ENCODE measurements at places on chromosomes 5 and 9.
A peak's percentile ranks its signal among the peaks of the same experiment; 100 is the strongest.

GRCh38 chr5:50623666-50624065 is 42.8 kb upstream of the PARP8 start:
- DNase-seq, result no peak

- DNase-seq, result no peak
These were observed 125.5 kb upstream of the NFIL3 start for GRCh38 chr9:91549177-91549576.

GRCh38 chr5:142304013-142304701 is 20.7 kb downstream of the SPRY4 start:
- no peak for DNase-seq

GRCh38 chr5:5887833-5888232 is 465.4 kb downstream of the ICE1 start:
- DNase-seq, result no peak

DNA sequence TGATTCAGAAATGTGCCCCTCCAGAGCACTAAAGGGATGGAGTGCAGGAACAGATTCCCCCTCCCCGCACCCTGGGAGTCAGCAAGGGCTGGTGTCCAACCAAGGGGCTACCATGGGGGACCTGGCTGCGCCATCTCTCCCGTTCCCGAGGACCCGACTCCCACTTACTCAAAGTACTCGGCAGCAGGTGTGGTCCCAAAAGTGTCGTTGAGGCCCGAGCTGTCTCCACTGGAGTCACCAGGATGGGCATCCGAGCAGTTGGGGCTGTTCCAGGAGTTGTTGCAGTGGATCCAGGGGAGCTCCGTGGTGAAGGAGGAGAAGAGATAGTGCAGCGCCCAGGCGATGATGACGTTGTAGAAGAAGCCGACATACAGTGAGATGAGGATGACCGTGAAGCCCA is 12.9 kb downstream of the SLC6A3 start:
- DNase-seq, result no peak

DNA sequence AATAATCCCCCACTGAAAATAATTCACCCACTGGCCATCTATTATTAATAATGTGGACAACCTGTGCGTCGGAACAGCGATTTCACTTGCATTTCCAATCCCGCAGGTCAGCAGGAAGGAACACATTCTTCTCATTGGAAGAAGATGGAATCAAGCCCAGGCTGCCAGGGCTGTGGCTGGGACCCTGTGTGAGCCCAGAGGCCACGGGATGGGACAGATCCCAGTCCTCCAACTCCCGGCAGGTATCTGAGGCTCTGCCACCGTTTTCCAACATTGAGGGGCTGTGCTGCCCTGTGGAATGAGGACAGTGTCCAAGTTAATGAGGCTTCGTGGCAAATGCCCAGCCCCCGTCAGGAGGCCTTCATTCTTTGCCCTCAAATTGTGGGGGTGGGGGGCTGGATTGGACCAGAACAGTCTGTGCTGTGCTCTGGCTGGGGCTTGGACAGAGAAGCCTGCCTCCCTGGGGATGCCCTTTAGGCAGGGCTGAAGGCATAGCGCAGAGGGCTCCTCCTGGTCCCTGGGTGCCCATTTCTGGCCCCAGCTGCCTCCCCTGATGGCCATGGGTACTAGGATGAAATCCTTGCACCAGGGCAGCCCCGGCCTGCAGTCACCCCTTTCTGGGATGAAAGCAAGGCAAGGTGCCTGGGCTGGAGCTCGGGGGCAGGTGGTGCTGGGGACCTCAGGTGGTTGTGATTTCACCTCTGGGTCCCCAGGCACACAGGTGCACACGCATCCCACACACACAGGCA is 195.0 kb upstream of the PPP1R26 start:
- DNase-seq, result no peak

GRCh38 chr9:37148181-37148580 is 27.8 kb downstream of the ZCCHC7 start:
- no peak for DNase-seq

GRCh38 chr5:105506692-105507277 is 1944.2 kb upstream of the NUDT12 start:
- peak; percentile 6 for DNase-seq

DNA sequence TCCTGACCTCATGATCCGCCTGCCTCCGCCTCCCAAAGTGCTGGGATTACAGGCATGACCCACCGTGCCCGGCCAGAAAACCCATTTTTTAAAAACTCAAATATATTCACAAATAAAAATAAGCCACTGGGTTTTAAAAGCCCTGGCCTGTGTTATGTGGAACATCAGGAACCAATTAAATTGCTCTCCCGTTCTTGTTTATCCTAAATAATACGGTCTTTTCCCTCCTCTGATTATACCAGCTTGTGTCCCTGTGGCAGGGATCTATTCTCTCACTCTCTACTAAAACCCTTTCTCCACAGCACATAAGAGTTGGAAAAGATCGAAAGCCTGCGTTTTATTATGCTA is 30.1 kb upstream of the LPAR1 start:
- DNase-seq, result no peak

DNA sequence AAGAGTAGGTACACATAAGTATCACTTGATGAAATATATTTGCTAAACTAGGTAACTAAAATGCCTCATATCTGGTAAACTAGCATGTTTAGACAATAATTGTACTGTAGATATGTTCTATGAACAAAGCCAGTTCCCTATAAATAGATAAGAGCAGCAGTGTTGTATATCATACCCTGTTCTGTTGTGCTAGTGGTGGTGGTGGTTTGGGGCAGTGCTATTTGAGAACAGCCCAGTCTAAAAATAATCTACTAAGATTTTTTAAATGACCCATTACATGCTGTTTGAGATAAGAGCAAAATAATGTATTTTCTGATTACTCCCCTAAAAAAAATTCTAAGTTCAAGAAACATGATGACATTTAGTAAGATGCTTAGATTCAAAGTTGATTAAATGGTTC is 829.2 kb upstream of the DMAC1 start:
- no peak for DNase-seq

- DNase-seq, result no peak
These were observed 161.6 kb downstream of the COL23A1 start for GRCh38 chr5:178428341-178429155.

DNA sequence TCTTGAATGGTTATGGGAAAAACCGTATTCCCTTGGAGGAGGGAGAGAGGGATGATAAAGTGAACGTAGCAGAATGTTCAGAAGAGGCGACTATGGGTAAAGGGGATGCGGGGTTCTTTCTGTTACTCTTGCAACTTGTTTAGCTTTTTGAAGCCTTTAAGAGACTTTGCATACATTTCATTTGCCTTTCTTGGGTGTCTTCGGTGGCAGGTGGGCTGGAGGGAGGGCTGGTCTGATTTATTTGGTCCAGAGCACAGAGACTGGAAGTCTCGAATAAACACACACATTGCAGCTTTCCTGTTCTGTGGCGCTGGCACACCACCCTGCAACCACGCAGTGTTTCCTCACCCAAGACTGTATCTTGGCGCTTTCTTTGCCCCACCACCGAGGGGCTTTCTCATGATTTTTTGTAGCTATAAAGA is 23.2 kb downstream of the TTF1 start:
- no peak for DNase-seq

DNA sequence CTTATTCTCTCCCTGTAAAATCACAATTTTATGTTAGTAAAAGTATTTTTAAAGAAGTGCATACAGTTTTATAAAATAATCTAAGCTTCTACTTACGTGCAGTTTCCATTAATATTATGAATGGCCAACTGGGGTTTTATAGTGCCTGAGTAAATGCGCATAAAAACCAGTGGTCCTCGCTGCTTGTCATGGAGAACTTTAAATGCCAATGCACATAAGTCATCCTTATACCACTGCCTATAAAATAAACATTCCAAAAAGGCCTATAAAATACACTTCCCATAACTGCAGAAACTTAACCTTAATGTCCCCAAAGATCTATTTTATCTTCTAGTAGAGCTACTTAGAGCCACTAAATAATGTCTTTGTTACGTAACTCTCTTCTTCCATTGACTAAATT is 28.5 kb downstream of the GFM2 start:
- DNase-seq, result no peak

GRCh38 chr5:134595458-134595838 is 37.2 kb downstream of the SAR1B start:
- DNase-seq, result no peak

GRCh38 chr5:51860532-51861018 is 477.3 kb downstream of the ISL1 start:
- DNase-seq, result no peak

DNA sequence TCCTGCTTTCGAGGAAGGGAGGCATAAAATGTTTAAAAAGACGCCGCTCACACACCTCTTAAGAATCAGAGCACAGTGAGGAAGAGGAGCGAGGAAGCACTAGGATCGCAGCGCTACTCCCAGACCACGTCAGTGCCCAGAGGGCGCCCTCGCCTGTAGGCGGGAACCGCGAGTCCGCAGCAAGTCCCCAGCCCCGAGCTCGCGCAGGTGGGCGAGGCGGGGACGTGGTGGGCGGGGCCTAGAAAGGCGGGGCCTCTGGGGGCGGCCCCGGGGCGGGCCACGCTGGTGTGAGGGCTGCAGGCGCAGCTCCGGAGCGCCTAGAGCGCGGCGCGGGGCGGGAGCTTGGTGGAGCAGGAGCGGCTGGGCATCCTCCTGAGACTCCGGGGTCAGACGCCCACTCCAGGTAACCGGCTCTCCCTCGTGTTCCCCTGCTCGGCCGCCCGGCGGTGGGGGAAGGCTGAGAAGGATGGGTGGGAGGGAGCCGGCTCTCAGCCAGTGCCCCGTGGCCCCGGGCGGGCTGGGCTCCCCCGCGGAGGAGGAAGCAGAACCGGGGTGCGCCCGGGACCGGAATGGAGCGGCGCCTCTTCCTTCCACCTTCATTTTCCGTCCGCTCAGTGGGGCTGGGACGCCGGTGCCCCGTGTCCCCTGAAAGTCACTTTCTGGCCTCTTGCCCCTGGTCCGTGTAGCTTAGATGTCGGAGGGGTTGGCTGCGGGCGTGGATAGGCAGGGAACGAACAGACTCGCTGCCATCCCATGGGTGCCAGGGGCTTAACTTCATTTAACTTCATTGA is at the start of gene GCNT1:
Gene GCNT1 (plus strand): TSS at position 280 of the 791 bp plus-strand sequence. CDS start 43,200 bp downstream, outside the sequence.
- peak; percentile 55 for DNase-seq

DNA sequence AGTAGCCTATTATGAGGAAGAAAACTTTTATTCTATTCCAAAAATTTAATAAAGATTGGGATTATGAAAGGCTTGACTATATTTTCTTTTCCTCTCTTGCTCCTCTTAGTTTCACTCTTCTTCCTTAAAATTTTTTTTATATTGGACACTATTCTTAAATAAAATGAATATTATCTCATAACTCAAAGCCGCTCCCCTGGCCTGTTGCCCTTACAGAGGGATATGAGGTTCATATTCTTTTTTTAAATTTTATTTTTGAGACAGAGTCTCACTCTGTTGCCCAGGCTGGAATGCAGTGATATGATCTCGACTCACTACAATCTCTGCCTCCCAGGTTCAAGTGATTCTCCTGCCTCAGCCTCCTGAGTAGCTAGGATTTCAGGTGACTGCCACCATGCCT is 106.8 kb upstream of the MPDZ start:
- no peak for DNase-seq

- DNase-seq, result peak; percentile 33
These were observed 19.9 kb upstream of the PRXL2C start for GRCh38 chr9:96674906-96675538.

- no peak for DNase-seq
These were observed 13.0 kb downstream of the TBC1D2 start for GRCh38 chr9:98242426-98242825.

- peak; percentile 31 for DNase-seq
These were observed 114.8 kb downstream of the TLE4 start for GRCh38 chr9:79686381-79687130.

- no peak for DNase-seq
These were observed 3.6 kb downstream of the SOHLH1 start for GRCh38 chr9:135695642-135696041.

- no peak for DNase-seq
These were observed 10.6 kb downstream of the MYOZ3 start for GRCh38 chr5:150671509-150672236.

- DNase-seq, result no peak
These were observed 31.6 kb downstream of the DAB2IP start for GRCh38 chr9:121682926-121683515.

DNA sequence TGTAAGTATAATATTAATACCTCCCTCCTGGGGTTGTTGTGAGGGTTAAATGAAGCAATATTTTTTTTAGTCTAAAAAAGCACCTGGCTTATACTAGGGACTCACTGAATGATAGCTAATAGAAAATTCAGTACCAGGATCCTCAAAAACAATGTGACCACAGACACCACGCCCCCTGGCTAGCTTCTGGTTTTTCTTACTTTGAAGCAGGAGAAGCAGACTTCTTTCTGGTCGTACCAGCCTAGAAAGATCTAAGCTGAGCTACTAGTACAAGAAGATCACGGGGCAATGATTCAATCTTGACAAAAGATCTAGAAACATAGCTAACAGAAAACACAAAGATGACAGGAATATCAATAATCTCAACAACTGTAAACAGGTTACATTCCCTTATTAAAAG is 218.5 kb upstream of the SLC30A5 start:
- no peak for DNase-seq

GRCh38 chr5:173735691-173736090 is 119.2 kb upstream of the BOD1 start:
- DNase-seq, result no peak

- no peak for DNase-seq
These were observed 450.8 kb downstream of the NFIB start for GRCh38 chr9:13863112-13863511.

- no peak for DNase-seq
These were observed 43.2 kb downstream of the KIF4B start for GRCh38 chr5:155056644-155057269.

Measured in hepatic stellate cell (primary cell).